Cardiac septum (tissue), 1 donor: ENCODE measurements at places on chromosomes 2 and 18.

- no peak for DNase-seq
These were observed 285.8 kb upstream of the REV1 start for GRCh38 chr2:99775585-99775984.

- DNase-seq = no peak
These were observed 14.5 kb downstream of the SLC19A3 start for GRCh38 chr2:227703280-227703732.

- peak; percentile 35 for DNase-seq
These were observed 66.2 kb downstream of the TWIST2 start for GRCh38 chr2:238913931-238914647.

- no peak for DNase-seq
These were observed 225.7 kb upstream of the CCDC150 start for GRCh38 chr2:196413821-196414274.

GRCh38 chr2:177724398-177725287 is 332.1 kb downstream of the AGPS start:
- DNase-seq = no peak

DNA sequence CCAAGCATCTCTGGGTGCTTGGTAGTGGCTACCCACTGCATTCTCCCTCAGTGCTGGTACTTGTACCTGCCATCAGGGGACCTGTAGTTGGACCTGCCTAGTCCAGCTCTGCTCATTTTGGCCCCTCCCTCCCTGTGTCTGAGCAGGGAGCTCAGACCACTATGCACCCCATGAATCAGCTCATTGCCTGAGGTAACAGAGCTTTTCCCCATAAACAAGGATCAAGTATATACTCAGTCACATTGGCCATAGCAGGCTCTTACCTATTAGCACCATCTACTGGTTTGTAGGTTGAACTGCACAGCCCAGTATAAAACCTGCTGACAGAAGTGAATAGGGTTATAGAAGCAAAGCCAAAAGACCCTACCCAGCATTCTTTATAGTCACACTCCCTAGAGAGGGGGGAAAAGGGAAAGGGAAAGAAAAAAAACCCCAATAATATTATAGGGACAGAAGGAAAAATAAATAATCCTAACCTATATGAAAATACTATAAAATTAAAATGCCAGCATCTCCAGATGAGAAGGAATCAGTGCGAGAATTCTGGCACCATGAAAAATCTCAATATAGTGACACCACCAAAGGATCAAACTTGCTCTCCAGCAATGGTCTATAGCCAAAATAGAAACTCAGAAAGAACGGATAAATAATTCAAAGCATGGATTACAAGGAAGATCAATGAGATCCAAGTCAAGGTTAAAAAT is 6.9 kb upstream of the FLACC1 start:
- no peak for DNase-seq

DNA sequence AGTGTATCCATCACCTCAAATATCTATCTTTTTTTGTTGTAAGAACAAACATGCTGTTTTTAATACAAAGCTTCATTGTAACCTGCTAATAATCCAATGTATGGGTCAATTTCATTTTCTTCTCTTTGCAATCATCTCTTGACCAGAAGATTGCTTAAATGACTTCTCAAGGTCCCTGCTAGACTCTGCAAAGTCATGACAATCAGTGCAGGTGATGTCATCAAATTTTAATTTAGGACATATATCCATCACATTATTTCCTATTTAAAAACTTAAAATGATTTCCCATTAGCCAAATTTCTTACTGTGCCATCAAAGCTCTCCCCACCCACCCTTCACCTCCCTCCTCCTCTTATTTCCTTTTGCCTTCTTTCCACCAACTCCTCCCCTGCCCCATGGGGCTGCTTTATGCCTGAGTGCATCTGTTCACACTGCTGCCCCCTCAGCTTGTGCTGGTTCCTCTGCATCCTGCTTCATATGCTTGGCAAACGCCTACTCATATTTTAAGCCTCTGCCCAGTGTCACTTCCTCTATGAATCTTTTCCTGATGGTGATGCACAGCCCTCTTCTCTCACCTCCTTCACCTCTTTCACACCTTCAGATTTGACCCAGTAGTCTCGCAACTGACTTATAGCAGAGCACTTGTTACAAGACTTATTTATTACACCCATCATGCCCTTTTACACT is 20.3 kb downstream of the PLEK start:
- no peak for DNase-seq

DNA sequence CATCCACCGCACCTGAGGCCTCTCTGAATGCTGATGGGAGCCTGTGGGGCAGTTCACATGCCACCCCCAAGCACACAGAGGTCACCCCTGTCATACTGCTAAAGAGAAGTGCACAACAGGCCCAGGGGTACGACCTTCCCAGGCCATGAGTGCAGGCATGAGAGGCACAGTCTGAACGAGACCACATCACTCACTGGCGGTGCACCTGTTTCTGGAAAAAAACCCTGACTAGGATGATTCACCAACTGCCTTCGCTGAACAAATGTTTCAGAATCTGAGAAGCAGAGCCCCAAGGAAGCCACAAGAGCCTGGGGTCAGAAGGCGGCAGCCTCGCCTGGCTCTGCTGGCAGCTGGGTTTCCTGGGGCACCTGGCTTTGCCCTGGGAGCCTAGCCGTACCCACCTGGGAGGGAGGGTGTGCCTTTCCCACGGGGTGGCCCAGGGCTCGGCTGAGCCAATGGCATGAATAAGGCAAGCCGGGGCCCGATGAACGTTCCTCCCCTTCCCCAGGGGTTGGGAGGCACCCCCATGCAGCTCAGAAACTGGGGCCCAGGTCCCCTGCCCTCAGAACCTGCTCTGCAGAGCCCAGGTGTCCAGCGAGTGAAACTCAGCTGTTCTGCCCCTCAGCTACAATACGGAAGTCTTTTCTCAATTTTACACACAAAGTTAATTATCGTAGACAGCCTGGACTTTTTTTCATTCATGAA is 73.8 kb downstream of the HDAC4 start:
- peak; percentile 64 for DNase-seq

- DNase-seq = peak; percentile 80
These were observed 30.4 kb downstream of the SRSF7 start for GRCh38 chr2:38720613-38721241.

GRCh38 chr2:27723372-27724144 is 48.0 kb upstream of the MRPL33 start:
- DNase-seq = no peak

GRCh38 chr18:35582899-35583558 is 1.5 kb downstream of the GALNT1 start:
- DNase-seq = no peak

- no peak for DNase-seq
These were observed 32.4 kb downstream of the ABCB11 start for GRCh38 chr2:168998609-168999211.

DNA sequence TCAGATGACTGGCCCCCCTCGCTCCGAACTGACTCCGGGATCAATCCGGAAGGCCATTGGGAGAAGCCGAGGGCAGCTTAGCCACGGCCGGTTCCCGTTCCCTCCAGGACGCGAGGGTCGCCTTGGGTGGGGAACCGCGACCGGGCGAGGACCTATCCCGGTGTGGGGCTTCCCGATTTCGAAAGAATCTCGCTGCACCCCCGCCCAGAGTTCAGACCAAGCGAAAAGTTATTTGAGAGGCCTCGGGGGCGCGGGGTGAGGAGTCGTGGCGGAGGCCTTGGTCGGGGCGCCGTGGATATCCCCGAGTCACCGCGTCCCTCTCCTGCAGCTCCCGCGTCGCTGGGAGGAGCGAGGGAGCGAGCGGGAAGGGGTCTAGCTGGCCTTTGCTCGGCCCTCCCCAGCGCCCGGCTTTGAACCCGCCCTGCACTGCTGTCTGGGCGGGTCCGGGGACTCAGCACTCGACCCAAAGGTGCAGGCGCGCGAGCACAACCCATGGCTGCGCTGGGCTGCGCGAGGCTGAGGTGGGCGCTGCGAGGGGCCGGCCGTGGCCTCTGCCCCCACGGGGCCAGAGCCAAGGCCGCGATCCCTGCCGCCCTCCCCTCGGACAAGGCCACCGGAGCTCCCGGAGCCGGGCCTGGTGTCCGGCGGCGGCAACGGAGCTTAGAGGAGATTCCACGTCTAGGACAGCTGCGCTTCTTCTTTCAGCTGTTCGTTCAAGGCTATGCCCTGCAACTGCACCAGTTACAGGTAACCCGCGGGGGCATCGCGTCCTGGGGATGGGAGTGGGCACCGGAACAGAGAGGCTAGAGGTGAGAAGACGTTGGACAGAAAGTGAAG is at the start of gene CYP27A1:
TSS of gene CYP27A1 (plus strand) at position 457 of the 837 bp plus-strand sequence. CDS start at position 493, 36 bp downstream.
- DNase-seq = peak; percentile 80

- DNase-seq = no peak
These were observed 1070.3 kb downstream of the SUCLG1 start for GRCh38 chr2:83388804-83389203.

GRCh38 chr2:112483831-112484230 is 1.9 kb downstream of the TTL start:
- DNase-seq = no peak

DNA sequence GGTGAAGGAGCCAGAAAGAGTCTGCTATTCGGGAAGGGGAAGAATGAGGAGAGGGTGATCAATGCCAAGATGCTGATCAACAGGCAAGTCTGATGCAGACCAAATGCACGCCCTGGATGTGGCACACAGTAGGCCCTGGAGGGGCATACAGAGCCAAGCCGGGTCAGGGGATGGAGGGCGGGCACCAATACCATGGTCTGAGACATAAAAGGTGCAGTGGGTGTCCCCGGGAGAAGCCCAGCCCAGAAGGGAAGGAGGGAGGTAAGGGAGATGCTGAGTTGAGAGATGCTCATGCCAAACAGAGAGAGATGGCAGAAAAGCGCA is 66.6 kb upstream of the ID2 start:
- no peak for DNase-seq

DNA sequence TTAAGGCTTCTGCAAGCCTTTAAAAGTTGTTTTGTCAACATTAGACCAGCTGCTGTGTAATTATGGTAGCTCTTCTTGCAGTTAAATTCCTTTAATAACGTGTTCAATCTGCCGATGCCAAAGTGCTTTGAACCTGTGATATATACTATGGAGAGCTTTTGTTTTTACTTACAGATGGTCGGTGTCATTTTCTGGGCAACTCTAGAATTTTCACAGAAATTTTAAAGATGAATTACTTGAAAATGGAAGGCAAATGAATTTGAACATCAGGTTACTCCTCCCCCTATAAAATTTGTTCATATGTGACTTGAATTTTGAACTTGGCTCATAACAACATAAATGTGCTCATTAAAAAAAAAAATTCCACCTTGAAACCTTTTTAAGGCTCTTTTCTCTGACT is 23.0 kb downstream of the LYPD6 start:
- no peak for DNase-seq

GRCh38 chr2:226155093-226155875 is 644.3 kb downstream of the IRS1 start:
- DNase-seq = no peak

- DNase-seq = no peak
These were observed 183.5 kb upstream of the ZNF521 start for GRCh38 chr18:25535495-25535894.

DNA sequence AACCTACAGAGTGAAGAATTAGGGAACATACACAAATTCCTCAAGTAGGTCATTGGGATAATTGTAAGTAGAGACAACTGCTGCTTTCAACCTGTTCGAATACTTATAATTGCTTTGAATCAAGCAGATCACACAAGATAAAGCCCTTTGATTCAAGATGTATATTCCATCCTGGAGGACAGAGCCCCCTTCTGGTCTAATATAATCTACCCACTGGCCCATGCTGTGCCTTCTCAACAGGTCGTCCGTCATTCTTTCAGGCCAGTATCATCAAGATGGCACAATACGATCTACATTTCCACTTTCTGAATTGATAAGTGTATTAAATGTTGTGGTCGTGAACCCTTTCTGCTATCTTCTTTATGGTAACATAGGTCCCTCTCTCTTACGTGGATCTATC is 387.0 kb upstream of the CDH19 start:
- no peak for DNase-seq

DNA sequence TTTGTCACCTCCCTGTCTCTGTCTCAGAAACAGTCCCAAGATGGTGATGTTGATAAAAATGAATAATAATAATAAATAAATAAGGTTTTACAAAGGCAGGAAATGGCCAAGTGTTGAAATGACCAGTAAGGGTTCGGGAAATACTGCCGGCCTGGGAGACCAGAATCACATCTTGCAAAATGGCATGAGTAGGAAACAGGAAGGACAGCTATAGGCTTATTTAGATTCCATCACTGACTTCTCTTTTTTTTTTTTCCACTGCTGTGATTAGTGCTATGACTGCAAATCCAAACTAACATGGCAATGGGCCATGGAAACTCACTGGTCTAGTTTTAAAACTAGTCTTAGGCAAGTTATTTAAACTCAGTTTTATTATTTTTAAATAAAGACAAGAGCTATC is 60.6 kb downstream of the SCN1A start:
- DNase-seq = no peak

GRCh38 chr18:43847164-43848091 is 570.1 kb upstream of the SYT4 start:
- DNase-seq = no peak

GRCh38 chr2:14137643-14138042 is 494.9 kb upstream of the LRATD1 start:
- DNase-seq = no peak

DNA sequence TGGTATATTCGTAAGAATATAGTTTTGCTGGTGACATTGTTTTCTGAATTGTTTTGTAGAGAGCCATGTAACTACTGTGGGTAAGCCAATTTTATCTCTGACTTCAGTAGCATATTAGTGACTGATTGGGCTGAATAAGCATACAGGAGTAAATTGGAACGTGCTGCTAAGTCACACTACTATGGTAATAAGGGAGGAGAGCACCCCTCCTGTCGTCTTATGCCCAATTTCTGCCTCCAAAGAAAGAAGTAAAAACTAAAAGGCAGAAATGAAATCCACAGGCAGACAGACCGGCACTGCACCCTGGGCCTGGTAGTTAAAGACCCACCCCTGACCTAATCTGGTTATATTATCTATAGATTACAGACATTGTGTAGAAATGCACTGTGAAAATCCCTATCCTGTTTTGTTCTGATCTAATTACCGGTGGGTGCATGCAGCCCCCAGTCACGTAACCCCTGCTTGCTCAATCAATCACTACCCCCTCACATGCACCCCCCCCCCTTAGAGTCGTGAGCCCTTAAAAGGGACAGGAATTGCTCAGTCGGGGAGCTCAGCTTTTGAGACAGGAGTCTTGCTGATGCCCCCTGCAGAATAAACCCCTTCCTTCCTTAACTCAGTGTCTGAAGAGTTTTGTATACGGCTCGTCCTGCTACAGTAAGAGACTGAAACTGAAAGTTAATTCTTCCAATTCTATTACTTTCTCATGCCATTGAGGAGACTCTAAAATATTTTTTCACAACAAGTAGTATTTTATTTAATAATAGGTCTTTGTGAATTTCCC is 167.0 kb downstream of the ZNF804A start:
- DNase-seq = no peak

DNA sequence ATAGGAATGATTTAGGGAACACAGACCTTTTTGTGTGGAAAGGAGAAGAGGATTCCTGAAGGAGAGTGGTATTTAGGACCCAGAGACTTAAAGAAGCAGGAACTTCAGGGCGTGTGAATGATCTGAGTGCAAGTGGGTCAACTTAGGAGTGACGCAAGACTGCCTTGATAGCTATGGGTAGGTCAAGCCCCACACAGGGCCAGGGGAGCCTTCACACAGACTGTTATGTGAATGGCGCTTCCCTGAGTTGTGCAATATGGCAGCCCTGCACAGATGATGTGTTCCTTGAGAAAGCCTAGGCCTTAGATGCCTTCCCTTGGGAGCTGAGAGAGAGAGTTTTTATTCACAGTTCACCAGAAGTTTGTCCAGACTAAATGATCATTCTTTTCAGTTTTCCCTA is 47.1 kb upstream of the IGFBP5 start:
- no peak for DNase-seq

- no peak for DNase-seq
These were observed 2.7 kb downstream of the PER2 start for GRCh38 chr2:238285653-238286082.

- no peak for DNase-seq
These were observed 48.0 kb downstream of the CDC42EP3 start for GRCh38 chr2:37623406-37623805.
